Stimulated activated CD8-positive, alpha-beta memory T cell treated with anti-CD3 and anti-CD28 coated beads, Interleukin-15, amount 100 ng/mL, for 24 hours (primary cell): ENCODE measurements at places on chromosomes 2 and 18.

DNA sequence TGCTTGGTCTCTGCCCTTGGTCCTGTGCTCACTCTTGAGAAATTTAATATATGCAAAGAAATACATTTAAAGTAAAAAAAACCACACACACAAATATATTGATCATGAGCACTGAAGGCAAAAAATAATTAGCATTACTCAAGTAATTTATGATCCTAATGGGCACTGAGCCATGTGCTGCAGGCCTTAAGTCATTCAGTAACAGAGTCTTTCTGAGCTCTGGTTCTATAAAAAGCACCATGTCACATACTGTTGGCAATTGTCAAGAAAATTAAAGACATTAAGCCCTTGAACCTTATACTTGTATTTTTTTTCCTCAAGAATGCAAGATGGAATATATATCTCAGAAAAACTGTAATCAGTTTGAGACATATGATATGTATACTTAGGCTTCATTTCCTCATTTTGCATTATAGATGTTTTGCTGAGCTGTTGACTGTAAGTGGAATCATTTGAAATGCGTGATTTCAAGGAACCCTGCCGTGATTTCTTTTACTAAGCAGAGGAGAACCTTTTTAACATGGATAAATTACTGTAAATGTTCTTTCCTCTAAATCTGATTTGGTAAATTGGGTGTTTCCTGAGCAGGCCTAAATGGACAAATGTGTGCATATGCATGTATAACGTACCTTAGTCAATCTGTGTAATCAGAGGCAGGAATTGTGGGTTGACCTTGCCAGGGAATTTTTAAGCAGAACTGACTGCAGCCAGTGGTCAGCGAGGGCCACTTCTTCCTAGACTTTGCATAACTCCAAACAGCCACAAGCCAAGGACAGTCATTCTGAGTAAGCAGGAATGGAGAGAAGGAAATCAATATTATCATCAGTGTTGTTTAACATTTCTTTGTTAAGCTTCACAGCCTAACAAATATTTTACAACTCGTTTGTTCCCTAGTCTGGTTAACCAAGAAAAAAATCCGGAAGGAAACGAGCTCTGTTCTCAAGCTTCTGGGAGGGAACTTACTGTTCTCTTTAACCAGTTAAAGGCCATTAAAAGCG lies 191.5 kb upstream of the ATP5MC3 start:
- no peak for DNase-seq

DNA sequence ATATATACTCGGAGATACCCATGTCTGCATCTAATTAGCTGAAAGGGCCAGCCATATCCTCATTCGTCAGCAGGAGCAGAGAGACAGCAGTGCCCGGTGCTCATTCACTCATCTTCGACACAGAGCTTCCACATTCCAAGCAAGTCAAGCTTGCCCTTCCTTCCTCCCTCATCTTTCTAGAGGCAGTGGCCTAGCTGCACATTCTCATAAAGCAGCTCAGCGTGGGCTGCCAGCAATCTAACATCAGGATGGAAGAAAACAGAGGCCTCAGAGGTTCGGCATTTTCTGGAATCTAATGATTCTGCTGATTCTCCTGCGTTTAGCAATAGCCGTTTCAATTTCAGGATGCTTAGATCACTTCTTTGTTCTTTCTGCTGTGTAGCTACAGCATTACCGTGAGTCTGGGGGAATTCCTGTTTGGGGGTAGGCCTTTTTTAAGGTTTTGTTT lies 68.8 kb downstream of the CLHC1 start:
- no peak for DNase-seq

DNA sequence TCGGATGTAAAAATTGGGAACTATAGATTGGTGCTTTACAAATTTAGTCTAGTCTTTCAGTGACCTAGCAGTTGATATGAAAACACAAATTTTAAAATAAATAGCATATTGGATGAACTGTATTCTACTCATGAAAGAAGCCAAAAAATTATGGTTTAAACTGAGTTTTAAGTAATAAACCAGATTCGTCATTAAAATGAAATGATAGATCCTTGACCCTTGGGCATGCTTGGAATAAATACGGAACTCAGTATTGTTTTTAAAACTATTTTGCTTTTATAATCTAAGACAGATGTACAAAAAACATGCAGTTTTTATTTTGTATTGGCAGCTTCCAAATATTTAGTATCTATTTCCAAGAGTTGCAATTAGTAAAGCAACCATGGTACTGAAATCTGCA lies 34.6 kb upstream of the TBR1 start:
- no peak for DNase-seq

- no peak for DNase-seq
These were observed 95.0 kb downstream of the TMEM163 start for GRCh38 chr2:134623796-134624195.

DNA sequence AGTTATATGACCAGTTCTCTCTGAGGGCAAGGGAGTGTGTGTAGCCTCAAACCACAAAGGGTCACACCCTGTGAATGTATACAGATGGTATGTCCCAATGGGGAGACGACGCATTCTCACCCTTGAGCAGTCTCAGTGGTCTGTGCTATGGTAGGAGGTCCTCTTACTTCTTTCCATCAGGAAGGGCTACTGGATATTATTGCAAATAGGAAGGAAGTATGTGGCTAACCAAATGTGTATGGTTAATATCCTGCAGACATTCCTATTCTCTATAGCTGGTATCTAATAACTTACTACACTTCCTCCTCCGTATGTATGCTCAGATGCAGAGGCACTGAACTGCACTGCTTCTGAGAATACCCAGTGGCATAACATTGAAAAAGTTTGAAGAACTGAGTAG lies 306.7 kb upstream of the CCDC68 start:
- DNase-seq, result no peak

GRCh38 chr2:75356865-75357264 lies 157.5 kb upstream of the TACR1 start:
- DNase-seq, result no peak

DNA sequence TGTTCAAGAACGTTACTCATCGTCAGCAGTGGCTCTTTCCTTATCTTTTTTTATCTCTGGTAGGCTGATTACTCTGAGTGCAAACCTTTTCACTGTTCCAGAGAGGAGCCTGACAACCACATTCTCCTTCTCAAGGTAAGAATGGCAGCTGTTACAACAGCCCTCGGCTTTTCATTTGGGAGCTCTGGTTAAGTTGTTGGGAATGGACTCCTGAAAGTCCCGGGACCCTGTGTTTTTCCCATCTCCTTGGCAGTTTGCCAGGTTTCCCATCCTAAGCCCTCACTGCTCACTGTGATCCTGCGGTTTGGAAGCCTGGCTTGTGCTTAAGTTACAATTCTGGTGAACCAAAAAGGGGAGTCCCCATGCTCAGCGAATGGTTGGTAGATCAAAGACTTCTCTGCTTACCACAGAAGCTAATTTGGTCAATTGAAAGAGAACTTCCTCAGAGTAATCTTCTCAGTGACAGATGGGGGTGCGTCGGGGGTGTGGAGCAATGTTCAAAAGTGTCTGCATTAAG lies 122.3 kb downstream of the LYPD6B start:
- no peak for DNase-seq

- no peak for DNase-seq
These were observed 17.2 kb downstream of the MBP start for GRCh38 chr18:77115192-77115953.
